ENCODE measurements at places on chromosomes 3 and 15. TPM values are rescaled to one million over a fixed set of nuclear protein-coding genes. Genes with fewer than 3 reads are reported as not detected.

The LINGO1 gene
- 8.1 TPM for total RNA-seq

The P2RY13 gene
- total RNA-seq, result not detected

The ARPP21 gene
- total RNA-seq, result not detected

The SENP7 gene
- total RNA-seq, result 3.0 TPM

The C3orf20 gene
- total RNA-seq, result not detected

The SPESP1 gene
- total RNA-seq, result not detected

The MKRN3 gene
- total RNA-seq, result 2.5 TPM

The LTK gene
- 0.20 TPM for total RNA-seq

The SKOR1 gene
- total RNA-seq, result 0.06 TPM

The GOLGA8Q gene
- total RNA-seq, result not detected

The DAZL gene
- not detected for total RNA-seq

The INKA1 gene
- total RNA-seq, result 3.0 TPM

The KLF15 gene
- 0.11 TPM for total RNA-seq

Measured in A549 treated with ZK216348 at 1 μM for 4 hours (cell line).